ENCODE measurements at places on chromosomes 6 and 20.

- DNase-seq: no peak
Measured at GRCh38 chr6:18613319-18613925, 226.3 kb downstream of the RNF144B start.

GRCh38 chr6:77263003-77263402 is 200.3 kb downstream of the HTR1B start:
- no peak for DNase-seq

DNA sequence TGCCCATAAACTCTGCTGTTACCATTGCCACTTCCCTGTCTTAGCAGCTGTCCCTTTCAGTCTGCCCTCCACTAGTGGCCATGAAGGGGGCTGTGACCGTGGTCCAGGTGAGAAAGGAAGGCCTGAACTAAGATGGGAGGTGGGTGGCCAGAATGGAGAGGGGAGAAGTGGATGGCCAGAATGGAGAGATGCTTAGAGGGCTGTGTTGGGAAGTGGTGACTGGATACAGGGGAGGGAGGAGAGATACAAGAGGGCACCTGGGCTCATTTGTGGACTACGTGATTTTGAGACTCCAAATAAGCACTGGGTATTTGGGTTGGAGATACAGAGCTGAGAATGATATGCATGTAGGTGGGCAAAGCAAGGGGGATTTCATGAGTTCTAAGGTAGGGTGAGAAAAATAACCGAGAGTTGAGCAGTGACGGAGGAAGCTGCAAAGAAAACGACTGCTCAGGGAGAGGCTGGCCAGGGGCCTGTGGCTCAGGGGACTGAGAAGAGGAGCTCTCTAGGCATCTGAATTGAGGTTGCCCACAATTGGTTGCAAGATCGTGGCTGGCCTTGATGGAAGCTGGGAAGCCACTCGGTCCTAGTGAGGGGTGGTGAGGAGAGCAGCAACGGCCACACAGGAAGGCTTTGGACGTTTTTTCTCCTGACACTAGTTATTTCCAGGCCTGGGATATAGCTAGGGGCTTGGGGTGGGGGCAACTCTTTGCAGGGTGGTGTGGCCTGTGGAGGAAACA is 36.9 kb downstream of the PANK2 start:
- DNase-seq: no peak

- peak; percentile 39 for DNase-seq
Measured at GRCh38 chr6:143397227-143398222, 53.0 kb downstream of the ADAT2 start.
